ENCODE measurements at places on chromosomes 1 and 21.

- no peak for DNase-seq
Observed at GRCh38 chr1:169588112-169588511, 1.8 kb upstream of the F5 start.

DNA sequence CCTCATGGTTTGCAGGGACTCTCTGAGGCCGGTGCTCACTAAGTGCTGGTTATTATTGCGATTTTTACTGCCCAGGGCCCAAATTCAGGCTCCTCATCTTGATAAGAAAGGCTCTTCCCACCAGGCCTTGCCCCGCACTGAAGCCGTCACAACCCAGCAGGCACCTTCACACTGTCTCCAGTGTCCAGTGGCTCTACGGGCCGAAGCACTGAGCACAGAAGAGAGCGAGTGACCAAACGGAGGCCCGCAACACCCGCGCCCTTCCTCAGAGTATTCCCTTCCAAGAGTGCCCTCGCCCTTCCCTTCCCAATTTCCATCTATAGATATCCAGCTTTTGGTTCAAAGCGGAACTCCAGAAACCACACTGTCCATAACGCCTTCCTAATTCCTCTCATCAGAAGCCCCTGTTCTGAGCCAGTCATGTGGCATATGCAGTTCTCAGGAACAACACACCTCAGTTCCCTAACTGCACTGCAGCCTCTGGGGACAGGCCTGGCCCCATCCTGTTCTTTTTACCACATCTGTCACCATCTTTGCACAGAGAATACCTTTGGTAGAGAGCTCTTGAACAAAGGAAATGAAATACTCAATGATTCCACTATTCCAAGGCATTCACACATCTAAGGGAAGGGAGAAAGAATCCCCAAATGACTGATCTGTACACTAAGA is 15.1 kb downstream of the FALEC start:
- no peak for DNase-seq

DNA sequence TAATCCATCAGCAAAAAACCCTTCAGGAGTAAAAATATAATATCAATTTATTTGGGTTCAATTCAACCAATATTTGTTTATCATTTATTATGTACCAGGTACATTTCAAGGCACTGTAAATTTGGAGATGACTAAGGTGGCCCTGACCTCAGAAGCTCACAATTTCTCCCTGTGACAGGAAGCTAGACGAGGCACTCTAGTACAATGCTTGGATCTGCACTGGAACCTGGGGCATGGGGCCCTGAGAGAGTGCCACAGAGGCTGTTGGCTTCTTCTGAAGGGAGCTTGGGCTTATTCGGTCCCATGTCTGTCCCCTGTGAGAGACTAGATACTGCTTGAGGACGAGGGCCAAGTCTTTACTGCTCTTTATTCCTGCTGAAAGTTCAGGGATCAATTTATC is 31.5 kb downstream of the RHOU start:
- no peak for DNase-seq

DNA sequence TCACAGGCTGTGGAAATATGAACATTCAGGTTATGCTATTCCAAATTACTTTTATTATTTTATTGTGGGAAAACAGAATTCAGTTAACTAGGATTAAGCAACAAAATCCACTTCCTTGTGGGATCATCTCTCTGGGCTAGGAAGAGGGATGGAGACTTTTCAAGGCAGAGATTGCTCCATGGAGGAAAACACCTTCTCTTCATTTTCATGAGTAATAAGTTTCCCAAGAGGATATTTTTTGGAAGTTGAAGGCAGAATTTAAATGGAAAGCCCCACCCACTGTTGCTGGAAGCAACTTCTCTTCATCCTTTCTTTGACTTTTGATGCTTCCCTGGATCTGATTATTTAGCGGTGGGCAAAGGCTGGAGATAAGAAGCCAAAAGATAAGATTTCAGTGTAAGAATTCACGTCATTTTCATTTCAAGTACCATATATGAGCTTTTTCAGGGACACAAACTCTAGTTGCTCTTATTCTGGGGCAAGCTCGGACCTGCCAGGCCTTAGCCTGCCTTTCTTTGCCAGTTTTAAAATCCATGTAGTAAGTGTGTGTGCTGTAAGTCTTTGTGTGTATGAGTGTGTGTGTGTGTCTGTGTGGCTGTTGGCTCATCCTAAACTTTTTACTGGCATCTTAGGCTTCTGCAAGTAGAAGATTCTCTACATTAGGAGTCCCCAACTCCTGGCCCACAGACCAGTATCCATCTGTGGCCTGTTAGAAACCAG is 11.7 kb upstream of the IL24 start:
- DNase-seq = no peak

- DNase-seq = peak; percentile 44
Observed at GRCh38 chr1:53614231-53615021, 124.5 kb downstream of the GLIS1 start.

- no peak for DNase-seq
Observed at GRCh38 chr1:11541236-11541635, 62.3 kb downstream of the DISP3 start.

DNA sequence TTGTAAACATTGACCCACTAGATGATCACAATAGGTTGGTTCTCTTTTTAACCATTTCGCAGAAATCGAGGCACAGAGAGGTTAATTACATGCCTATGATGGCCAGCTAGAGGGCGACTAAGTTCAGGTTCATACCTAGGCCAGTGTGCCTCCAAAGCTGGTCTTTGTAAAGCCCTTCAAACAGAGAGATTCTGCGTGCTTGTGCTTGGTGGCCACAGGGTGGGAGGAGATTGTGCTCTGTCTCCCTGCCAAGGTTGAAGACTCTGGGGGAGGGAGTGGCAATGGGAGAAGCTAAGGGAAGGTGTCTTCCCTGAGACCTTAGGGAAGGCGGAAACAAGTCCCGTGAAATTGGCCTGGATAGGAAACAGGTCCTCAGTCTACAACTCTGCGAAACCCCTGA is 59.1 kb upstream of the RBM15 start:
- no peak for DNase-seq

GRCh38 chr1:72283307-72284083 is 1.2 kb upstream of the NEGR1 start:
- DNase-seq = peak; percentile 84

DNA sequence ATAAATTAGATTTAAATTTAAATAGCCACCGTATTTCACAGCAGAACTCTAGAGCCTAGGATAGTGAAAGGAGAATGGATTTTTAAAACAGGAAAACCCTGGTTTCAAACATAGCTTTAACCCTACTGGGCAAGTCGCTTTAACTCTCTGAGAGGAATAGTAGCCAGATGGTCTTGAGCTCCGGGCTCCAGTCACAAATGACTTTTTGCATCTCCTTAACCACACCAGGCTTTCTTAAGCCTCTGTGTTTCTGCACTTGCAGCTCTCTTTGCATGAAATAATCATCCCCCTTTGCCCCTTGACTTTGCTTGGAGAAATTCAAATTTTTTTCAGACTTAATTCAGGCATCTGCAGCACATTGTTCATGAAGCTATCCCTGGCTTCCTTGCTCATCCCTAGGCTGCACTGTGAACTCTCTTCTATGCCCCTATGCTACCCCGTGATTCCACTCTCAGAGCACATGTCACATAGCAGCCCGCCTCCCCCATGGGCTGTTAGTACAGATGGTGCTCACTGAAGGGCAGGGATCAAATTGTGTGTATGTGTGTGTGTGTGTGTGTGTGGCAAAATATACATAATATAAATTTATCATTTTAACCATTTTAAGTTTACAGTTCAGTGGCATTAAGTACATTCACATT is 68.8 kb upstream of the DAB1 start:
- DNase-seq = no peak

DNA sequence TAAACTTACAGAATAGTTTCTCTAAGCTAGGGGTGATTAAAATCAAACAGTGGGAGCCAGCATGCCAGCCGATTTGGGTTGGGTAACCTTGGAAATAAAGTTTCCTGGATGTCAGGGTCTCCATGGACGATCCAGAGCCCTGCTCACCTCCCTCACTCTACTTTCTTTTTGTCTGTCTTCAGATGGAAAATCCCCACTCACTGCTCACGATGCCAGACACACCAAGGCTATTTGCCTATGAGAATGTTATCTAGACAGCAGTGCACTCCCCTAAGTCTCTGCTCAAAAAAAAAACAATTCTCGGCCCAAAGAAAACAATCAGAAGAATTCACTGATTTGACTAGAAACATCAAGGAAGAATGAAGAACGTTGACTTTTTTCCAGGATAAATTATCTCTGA is 13.9 kb downstream of the SLAMF7 start:
- DNase-seq = no peak

DNA sequence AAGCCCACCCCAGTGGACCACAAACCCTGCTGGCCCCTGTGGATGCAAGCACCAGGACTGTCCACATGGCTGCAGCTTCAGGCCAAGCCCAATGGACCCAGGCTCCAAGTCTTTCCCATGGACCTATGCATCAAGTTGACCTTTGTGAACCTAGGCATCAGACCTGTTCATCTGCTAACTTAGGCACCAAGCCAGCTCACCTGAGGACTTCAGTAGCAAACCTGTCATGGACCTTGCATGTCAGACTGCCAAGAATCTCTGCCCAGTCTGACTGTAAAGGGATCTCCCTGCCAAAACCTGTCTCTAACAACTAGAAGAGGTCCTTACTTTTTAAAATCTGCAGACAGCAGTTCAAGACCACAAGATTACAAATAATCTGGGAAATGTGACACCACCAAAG is 37.8 kb downstream of the FMO3 start:
- no peak for DNase-seq

- no peak for DNase-seq
Observed at GRCh38 chr1:41368801-41369200, 7.6 kb downstream of the FOXO6 start.

DNA sequence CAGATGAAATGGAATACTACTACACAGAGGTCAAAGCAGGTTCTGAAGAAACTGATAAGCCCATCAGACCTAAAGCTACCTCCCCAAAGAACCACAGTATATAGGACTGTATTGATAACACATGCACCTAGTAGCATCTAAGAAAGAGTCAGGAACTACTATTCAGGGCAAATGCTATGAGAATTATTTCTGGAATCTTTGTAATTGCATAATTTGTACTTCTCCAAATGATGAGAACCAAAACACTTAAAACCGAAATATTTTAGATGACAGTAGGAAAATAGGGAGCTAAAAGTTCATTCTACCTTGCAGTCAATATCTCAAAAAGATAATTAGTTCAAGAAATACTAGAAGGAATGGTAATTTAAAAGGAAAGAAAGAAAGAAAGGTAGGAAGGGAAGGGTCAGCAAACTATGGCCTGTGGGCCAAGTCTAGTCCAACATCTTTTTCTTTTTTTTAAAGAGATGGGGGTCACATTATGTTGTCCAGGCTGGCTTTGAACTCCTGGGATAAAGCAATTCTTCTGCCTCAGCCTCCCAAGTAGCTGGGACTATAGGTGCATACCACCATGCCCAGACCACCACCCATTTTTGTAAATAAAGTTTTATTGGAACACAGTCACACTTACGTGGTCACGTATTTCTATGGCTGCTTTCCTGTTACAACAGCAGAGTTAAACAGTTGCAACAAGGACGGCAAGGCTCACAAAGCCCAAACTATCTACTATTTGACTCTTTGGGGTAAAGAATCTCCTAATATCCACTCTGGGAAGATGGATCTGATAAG is 24.0 kb downstream of the EGLN1 start:
- no peak for DNase-seq

- no peak for DNase-seq
Observed at GRCh38 chr1:115958866-115959265, 17.4 kb upstream of the SLC22A15 start.

GRCh38 chr1:173856903-173857302 is 10.9 kb downstream of the GAS5 start:
- no peak for DNase-seq

DNA sequence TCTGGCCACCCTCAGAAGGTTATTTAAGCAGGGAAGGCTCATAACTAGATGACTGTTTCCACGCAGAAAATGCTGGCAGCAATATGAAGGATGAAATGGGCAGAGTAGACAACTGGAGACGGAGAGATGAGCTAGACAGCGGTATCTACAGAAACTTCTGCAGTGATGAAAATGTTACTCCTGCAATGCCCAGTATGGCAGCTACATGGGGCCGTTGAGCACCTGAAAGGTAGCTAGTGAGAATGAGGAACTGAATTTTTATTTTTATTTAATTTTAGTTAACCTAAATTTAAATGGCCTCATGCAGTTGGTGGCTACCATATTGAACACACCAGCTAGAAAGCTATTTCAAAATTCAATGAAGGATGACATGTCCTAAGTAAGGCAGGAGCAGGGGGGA is 27.3 kb downstream of the SIPA1L2 start:
- no peak for DNase-seq

- no peak for DNase-seq
Observed at GRCh38 chr1:86191958-86192357, 35.4 kb upstream of the COL24A1 start.

- DNase-seq = no peak
Observed at GRCh38 chr1:223180731-223181321, 37.8 kb upstream of the TLR5 start.

- DNase-seq = no peak
Observed at GRCh38 chr1:194024659-194025058, 838.2 kb upstream of the B3GALT2 start.

GRCh38 chr1:62285440-62285839 is 33.8 kb downstream of the KANK4 start:
- no peak for DNase-seq

DNA sequence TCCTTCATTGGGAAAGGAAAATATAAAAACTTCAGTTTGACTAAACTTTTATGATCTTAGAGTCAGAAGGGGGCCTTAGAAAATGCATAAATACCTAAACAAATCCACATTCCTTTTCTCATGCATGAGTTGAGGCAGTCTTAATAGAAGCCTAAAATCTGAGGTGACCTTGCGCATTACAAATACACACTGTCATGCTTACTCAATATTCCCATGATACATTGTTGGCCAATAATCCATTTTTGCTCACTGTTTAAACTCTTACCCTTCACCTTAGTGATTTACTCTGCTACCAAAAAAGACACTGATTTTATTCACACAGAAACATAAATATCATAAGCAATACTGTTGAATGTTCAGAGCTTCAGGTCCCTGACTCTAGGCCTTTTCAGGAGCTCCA is 19.1 kb upstream of the TMCO1 start:
- no peak for DNase-seq

DNA sequence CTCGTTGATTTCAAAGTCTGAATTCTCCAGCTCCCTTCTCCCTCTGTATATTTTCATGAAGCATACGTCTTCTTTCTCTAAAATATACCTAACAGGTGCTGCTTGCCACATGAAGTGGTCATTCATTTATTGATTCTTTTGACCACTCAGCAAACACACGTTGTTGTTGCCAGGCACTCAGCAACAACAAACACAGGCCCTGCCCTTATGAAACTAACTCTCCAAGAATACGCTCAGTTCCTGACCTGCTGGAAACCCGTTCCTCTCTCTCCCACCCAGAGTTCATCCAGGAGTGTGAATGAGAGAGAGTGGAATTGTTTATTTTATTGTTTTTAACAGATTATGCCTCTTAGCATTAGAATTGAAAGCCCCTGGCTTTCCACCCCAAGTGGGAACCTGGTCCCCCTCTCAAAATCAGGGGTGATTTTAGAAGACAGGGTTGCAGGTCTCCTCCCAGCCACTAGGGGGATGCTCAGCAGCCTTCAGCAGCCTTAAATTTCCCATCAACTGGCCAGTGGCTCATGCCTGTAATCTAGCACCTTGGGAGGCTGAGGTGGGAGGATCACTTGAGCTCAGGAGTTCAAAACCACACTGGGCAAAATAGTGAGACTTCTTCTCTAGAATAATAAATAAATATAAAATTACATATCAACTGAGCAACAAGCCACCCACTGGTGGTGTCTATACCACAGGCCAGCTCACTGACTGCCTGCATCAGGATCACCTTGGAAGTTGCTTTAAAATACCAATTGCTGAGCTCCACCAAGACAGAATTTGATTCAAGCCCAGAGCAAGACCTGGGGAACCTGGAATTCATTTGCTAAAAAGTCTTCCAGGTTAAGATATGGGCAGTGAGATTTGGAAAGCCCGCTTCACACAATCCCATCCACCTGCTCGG is 181.0 kb upstream of the KLHDC7A start:
- DNase-seq = peak; percentile 9
